ENCODE measurements at places on chromosomes 16 and 17. TPM values are rescaled to one million over a fixed set of nuclear protein-coding genes. Genes with fewer than 3 reads are reported as not detected.
A peak's percentile ranks its signal among the peaks of the same experiment; 100 is the strongest.

DNA sequence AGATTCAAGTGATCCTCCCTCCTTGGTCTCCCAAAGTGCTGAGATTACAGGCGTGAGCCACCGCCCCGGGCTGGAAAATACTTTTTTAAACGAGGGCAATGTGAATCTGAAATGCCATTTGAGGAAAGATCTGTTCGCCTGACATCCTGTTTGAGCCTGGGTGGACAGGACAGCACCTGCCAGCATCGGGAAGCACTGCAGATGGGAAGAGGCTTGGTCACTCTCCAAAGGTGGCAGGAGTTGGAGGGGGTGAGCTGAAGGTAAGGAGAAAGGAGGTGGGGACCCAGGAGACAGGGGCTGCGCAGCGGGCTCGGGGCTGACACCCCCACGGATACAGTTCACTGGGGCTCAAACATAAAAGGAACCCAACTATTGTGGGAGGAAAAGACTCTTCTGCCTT lies 3.9 kb upstream of the BIRC5 start:
- DNase-seq = no peak

- no peak for DNase-seq
These were observed 38.2 kb downstream of the TK2 start for GRCh38 chr16:66511602-66512271.

- DNase-seq = no peak
These were observed 139.0 kb upstream of the HS3ST3A1 start for GRCh38 chr17:13740686-13741085.

GRCh38 chr16:50371936-50372595 lies 3.3 kb upstream of the BRD7 start:
- no peak for DNase-seq

DNA sequence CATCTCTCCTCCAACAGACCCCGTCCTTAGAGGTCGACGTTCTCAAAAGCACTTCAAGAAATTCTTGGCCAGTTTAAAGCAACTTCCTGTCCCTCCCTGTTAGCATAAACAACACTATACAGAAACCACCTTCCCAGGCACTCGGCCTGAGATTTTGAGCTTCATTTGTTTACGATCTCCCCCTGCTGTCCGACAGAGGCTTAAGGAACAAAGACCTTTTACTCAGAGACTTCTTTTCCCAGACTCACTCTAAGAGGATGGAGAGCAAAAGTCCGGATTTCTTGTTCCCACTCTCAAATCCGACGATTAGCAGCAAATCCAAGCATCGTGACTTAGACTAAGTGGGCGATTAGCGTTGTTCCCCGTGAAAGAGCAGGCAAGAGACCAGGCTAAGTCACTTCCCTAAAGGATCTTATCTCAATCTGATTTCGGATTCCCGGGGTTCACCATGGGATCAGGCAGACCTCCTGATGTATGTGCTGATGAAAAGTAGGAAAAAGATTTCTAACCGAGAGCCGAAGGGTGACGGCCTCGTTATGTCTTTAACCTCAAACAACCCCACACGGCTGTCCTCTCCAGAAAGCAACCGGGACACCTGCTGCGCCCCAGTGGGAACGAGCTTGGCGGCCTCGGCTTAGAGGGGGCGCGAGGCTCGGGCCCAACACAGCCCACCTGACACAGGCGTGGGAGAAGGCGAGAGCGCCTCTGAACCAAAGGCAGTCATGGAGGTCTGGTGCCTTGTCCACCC lies 598 bp downstream of the INPP5K start:
- peak; percentile 88 for DNase-seq

- DNase-seq = no peak
These were observed 75.4 kb upstream of the SDK2 start for GRCh38 chr17:73719588-73720071.

DNA sequence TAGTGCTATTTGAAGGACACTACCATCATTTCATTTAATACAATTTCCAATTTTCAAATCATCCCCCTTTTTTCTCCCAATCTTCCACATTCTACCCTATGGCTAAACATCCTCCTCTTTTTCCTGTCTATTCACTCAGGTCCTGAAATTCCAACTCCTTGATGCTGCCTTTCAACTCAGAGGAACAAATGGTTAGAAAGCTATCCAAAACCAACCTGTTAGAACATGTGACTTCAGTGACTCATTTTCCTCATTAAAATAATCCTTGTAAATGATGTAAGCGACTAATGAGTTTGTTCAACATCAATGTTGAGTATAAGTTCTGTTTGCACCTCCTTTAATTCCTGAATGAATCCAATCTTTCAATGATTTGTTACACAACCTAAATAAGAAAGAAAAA lies 5.5 kb downstream of the PSMD12 start:
- DNase-seq = no peak

- no peak for DNase-seq
These were observed 251.6 kb downstream of the KCNJ2 start for GRCh38 chr17:70420861-70421445.

DNA sequence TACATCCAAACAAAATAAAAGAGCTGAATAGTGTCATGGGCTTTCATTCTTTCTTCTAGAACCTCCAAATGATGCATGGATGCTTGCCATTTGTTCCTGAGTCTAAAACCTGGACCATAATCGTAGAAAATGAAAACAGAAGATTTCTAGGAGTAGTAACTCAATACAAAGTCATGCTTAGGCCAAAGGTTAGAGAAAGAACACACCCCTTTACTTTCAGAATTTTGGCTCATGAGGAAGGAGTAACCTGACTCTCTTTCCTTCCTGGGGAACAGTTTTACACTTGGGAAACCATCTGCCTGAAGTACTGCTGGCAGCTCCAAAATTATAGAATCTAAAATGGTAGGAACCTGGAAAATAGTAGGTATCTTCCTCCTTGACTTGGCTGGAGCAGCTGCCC lies 137.2 kb downstream of the SNX11 start:
- DNase-seq = peak; percentile 29

The TLCD1 gene
- 21.3 TPM for polyA plus RNA-seq

The RCVRN gene
- polyA plus RNA-seq = 0.38 TPM

The CHCT1 gene
- polyA plus RNA-seq = not detected
